NCI-H1694 treated with DMSO at 0.1 percent for 48 hours (cell line): ENCODE measurements at places on chromosomes 1 and 21.

GRCh38 chr1:37031871-37032270, 2.4 kb downstream of the GRIK3 start:
- no peak for DNase-seq

- DNase-seq, result no peak
Measured at GRCh38 chr1:3032371-3033039, 11.2 kb downstream of the ACTRT2 start.

- DNase-seq, result no peak
Measured at GRCh38 chr21:43306911-43307676, 119.8 kb downstream of the SIK1 start.

DNA sequence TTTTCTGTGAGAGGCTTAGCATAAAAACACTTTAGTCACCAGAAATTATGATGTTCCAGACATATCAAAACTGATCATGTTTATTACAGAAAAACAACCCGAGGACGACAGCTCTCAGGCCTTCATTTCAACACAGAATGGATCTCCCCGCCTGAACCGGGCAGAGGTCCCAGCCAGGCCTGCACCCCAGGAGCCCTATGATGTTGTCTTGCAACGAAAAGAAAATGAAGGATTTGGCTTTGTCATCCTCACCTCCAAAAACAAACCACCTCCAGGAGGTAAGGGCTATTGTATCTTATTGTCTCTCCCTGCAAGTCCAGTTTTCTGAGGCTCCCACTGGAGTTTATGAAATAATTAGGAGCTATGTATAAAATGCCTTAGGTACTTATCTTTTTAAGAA, 105.5 kb downstream of the PHTF1 start:
- no peak for DNase-seq

DNA sequence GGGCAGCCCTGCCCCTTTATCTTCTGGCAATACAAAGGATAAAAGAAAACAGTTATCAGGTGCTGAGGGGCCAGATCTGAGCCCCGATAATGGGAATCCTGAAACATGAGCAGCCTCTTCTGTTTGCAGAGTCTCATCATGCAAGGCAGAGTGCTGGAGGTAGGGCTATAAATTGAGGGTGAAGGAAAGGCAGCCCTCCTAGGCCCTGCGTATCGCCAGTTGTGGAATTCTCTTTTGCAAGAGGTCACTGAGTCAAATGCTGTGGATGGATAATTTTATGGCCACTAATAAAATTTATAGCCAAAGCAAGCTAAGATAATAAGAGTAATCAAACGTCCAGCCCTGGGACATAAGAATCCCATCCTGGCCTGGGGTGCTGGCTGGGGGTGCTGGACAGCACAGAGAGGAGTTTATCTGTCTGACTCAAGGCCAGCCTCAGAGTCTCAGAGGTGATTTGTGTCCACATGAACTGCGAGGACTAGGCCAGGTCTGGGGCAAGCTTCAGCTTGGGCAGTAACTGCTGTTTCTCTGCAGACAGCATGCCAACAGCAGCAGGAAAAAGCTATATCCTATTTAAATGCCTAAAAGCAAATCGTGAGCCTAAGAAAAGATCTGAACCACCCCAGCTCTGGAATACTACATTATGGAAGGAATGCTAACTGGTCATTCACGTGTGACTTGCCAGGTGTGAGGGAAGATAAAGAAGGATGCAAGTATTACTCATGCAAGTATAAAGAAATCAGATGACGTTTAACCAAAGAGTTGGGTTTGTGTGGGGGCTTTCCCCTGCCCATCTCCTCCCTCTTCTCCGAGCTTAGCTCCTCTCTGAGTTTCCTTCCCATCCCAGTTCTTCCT, 254.8 kb downstream of the KIF26B start:
- no peak for DNase-seq

DNA sequence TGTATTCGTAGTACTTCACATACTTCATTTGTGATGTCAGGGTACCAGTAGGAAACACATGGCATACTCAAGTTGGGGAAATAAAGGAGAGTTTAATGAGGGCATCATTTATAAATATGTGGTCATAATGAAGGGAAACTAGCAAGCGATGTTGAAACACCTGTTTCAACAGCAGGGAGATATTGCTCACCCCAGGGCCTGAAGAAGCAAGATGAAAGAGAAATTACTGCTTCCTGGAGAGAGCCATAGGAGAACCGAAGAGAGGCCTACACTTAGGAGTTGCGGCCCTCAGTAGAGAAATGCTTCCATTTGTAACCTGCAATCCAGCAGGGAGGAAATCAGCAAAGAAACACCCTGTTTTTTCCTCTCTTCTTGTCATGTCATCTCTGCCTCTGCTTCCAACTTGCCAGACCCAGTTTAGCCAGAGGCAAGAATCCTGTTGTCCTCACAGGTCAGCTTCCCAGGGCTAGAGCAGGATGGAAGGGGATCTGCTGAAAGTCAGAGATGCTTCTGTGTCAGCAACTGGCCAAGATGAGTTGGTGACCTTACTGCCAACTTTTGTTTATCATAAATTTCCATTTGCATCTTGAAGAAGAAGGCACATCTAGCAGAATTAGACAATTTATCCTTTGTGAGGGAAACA, 67.6 kb upstream of the TSPAN2 start:
- no peak for DNase-seq

DNA sequence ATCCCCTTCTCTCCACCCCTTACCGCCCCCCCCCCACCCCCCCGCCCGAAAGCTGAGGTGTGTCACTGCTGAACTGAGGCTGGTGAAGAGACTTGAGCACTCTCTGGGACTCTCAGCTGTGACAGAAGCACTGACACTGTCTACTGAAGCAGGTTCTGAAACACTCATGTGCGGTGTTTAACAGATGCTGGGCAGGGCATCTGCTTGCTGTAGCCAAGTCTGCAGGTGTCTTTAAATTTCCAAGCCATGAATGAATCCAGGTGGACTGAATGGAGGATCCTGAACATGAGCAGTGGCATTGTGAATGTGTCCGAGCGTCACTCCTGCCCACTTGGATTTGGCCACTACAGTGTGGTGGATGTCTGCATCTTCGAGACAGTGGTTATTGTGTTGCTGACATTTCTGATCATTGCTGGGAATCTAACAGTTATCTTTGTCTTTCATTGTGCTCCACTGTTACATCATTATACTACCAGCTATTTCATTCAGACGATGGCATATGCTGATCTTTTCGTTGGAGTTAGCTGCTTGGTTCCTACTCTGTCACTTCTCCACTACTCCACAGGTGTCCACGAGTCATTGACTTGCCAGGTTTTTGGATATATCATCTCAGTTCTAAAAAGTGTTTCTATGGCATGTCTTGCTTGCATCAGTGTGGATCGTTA, at the start of gene GPR52:
GPR52 (plus strand) TSS at position 99 of the 665 bp plus-strand sequence; CDS start at position 247, 148 bp downstream.
- DNase-seq, result no peak

- peak; percentile 4 for DNase-seq
Measured at GRCh38 chr1:150619576-150620509, 9.6 kb downstream of the ENSA start.

DNA sequence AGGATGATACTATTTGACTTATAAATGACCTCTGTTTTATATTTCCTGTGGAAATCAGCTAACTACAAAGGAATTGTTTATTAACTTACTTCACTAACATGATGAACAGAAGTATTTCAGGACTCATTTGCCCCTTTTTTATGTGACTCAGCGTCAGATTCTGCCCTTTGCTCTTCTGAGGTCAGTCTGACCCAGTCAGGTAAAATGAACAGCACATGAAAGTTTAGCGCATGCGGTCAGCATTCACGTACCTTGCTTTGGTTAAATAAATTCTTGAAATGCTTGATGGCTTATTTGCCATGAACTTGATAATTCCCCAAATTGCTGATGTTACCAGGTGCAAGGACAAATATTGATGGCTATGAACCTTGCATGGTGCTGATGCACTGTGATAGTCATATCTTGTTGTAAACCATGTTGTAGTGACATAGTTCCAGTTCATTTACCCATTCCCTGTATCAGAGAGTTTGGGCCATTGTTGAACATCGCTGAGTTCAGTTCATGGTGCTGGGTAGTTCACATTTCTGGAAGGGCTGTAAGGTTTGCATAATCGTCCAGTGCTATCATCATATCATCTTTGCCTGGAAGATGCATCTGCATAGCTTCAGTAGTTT, 133.4 kb downstream of the NFIA start:
- no peak for DNase-seq

DNA sequence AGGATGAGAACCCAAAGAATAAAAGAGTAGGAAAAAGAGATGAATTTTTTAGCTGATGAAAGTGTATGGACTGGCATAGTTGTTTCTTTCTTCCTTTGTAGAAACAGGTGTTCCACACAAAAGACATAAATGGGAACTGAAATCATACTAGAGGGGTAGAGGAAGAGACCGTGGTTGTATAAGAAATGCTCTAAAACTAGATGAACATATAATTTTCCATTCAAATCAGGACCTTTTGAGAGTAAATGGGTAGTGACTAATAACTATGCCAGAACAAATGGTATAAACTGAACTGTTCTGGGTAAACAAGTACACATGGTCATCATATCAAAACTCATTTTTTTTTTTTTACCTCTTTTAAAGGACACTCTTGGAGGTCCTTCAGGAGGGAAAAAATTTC, 344.2 kb downstream of the VAV3 start:
- DNase-seq, result no peak

DNA sequence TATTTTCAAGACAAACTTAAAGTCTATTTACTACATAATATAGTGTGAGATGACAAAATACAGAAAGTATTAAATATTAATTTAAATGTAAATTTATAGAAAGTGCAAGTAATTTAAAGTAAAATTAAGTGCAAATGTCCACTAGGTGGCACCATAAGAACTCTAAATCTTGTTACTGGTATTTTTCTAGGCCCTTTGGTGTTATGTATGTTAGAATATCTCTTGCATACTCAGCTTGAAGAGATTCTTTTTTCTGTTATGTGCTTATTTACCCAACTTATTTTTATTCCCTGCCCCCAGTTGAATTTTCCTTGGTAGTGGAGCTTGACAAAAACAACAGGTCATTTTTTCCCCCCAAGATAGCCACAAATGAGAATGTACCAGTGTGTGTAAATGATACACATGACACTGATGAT, 71.5 kb downstream of the RPS6KC1 start:
- peak; percentile 60 for DNase-seq

DNA sequence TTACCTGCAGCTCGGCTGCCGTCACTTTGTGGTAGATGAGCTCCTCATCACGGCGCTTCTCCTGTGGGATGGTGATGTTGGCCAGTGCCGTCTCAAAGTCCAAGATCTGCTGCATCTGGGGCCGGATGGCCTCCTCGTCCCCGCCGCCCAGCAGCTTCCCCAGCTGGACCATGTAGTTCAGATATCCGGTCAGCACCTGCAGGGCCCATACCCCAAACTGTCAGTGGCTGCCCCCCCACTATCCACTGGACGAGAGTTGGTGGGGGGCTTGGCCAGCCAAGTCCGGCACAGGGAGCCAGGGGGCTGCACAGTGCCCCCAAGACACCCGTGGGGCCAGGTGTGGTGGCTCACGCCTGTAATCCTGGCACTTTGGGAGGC, 34.3 kb downstream of the ECE1 start:
- no peak for DNase-seq

GRCh38 chr1:21034725-21035628, 141.7 kb downstream of the EIF4G3 start:
- no peak for DNase-seq

GRCh38 chr21:35412231-35412630, 363.1 kb upstream of the RUNX1 start:
- DNase-seq, result no peak

GRCh38 chr21:46005081-46005480, 23.5 kb downstream of the COL6A1 start:
- no peak for DNase-seq

DNA sequence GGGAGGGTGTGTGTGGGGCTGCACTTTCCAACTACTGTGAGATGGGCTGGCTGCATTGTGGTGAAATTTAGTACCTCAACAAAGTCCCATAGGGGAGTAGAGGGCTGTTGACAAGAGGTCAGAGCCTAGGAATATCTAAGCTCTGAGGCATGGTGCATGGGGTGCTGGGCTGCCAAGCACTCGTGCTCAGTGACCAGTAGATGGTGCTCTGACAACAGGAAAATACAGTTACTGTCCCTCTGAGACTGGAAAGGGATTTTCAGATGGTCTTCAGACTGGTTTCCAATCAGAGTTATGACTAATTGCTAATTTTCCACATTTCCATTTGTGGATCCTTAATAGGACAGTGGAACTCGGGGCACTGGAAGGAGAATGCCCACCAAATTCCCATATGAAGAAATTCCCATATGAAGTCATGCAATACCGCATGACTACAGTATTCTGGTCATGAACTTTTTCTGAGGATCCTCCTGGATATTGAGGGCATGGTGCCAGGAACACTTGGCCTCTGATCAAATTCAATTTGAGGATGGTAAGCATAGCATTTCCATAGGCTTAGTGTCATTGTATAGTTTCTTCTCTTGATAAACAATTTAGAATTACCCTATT, 4.1 kb upstream of the CACNA1E start:
- DNase-seq, result peak; percentile 82

- DNase-seq, result no peak
Measured at GRCh38 chr21:42781150-42781970, 98.0 kb downstream of the WDR4 start.

- DNase-seq, result no peak
Measured at GRCh38 chr1:234853906-234854644, 244.1 kb upstream of the IRF2BP2 start.

- DNase-seq, result no peak
Measured at GRCh38 chr21:31395791-31396190, 51.7 kb upstream of the TIAM1 start.

DNA sequence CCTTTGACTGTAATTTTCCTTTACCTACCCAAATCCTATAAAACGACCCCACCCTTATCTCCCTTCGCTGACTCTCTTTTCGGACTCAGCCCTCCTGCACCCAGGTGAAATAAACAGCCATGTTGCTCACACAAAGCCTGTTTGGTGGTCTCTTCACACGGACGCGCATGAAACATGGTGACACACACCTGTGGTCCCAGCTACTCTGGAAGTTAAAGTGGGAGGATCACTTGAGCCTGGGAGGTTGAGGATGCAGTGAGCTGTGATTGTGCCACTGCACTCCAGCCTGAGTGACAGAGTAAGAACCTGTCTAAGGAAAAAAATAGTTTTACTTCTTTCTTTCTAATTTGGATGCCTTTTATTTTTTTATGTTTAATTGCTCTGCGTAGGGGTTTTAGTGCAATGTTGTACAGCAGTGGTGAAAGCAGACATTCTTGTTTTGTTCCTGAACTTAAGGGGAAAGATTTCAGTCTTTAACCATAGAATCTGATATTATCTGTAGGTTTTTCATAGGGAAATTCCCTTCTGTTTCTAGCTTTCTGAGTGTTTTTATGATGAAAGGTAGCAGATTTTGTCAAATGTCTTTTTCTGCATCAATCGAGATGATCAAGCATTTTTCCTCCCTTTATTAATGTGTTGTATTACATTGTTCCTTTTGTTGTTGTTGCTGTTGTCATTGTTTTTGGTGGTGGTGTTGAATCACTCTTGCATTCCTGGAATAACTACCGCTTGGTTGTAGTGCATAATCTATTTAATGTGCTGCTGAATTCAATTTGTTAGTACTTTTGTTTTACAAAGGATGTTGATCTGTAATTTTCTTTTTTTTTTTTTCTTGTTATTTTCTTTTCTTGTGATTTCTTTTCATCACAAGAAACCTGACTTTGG, 497.4 kb downstream of the DISC1 start:
- no peak for DNase-seq

DNA sequence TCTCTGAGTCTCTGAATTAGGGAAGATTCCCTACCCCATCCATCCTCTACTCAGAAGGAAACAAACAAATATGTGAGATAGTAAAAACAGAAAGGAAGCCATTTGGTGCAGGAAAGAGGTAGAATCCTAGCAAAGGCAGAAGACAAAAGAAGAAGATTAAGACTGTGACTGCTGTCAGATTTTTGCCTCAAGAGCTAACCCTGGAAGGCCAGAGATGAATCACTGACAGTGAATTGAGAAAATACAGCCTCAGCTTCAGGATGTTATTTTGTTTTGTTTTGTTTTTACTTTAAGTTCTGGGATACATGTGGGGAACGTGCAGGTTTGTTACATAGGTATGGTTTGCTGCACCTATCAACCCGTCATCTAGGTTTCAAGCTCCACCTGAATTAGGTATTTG, 31.7 kb downstream of the DSTYK start:
- no peak for DNase-seq
